ENCODE measurements at places on chromosomes 7 and 10.

- no peak for DNase-seq
Observed at GRCh38 chr7:133252506-133252857, 396 bp upstream of the EXOC4 start.

DNA sequence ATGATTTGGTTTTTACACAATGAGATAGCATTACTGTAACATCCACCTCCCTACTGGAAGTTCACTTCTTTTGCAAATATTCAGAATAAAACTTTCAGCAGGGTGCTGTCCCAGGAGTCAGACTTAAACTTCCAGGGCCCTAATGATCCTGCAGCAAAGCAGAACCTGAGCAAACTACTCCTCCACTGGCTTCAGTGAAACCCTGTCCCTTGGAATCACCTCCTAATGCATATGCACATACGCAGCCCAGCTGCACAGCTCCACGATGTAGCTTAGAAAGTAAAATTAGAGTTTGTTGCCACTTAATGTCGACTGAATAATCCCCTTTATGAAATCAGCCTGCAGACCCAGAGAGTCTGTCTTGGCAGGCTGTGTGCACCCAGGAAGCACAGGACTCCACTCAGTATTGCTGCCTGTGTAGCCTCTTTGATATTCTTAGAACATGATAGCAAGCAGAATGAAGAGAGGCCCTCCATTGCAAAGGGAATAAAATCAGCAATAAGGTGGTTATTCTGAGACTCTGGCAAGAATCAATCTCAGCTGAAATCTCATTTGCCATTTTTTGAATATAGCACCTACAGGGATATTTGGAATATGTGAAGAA is 1.6 kb downstream of the NPSR1 start:
- no peak for DNase-seq

- DNase-seq = no peak
Observed at GRCh38 chr7:74092964-74093471, 9.4 kb downstream of the LIMK1 start.

GRCh38 chr7:19368491-19368925 is 223.3 kb upstream of the FERD3L start:
- DNase-seq = no peak

DNA sequence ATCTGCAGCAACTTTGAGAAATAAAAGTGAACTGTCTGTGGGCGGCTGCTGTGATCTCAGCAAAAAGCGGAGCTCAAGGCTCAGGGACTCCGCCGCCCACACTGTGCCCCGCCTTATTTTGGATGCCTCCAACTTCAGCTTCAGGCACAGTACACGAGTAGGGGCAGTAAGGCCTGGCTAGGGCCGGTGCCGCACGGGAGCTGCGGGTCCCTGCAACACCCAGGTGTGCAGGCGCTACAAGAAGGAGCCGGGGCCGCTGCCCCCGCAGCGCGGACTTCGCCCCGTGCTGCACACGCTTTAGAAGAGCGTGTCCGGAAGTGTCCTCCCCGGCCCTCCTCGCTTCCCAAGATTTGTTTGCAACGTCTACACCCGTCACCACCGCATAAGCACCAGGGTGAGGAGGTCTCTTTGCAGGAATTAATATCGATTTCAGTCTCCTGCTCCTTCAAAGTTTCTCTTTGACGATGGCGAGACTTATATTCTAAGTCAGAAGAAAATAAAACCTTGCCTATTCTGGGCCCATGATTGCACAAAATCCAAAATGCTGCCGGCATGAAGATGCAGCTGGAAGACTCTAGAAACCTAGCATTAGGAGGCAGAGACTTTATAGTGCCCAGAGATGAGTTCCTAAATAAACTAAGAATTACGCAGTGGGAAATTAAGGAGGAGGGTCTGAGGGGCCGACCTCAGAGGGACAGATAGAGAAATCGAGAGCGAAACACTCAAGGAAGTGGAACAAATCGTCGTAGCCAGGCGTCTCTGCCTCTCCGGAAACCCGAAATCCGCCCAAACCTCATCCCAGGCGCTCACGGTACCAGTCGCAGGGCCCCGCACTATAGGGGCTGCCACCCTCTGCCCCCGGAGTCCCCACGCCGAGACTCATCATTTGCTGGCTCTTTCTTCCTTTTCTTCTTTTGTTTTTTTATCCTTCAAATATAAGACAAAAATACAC is 6.4 kb downstream of the VAX1 start:
- DNase-seq = no peak

DNA sequence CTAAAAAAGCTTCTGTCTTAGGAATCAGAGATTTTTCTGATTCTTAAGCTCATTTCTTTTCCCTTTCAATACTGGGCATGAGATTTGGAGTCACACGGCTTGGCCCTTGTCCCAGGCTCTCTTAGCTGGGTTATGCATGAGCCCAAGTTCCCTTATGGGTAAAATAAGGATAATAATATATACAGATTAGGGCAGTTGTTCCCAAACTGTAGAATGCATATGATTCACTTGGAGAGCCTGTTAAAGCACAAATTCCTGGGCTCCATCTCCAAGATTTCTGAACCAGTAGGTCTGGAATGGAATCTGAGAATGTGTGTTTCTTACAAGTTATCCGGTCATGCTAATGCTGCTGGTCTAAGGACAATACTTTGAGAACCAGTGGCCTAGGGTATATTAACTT is 154.0 kb downstream of the REEP3 start:
- DNase-seq = no peak

DNA sequence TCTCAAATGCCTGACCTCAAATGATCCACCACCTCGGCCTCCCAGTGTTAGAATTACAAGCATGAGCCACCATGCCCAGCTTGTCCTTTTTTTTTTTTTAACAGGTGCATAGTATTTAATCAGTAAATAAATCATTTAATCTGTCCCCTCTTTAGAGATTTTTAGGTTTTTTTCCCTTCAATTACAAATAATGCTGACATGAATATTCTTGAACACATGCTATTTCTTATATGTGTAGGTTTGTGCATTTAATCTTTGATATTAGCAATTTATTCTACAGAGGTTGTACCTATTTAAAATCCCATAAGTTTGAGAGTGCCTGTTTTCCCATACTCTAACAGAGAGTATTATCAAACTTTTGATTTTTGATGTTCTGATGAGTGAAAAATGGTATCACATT is 24.2 kb upstream of the ARMC3 start:
- no peak for DNase-seq

- DNase-seq = no peak
Observed at GRCh38 chr7:139727151-139727705, 50.6 kb downstream of the HIPK2 start.

DNA sequence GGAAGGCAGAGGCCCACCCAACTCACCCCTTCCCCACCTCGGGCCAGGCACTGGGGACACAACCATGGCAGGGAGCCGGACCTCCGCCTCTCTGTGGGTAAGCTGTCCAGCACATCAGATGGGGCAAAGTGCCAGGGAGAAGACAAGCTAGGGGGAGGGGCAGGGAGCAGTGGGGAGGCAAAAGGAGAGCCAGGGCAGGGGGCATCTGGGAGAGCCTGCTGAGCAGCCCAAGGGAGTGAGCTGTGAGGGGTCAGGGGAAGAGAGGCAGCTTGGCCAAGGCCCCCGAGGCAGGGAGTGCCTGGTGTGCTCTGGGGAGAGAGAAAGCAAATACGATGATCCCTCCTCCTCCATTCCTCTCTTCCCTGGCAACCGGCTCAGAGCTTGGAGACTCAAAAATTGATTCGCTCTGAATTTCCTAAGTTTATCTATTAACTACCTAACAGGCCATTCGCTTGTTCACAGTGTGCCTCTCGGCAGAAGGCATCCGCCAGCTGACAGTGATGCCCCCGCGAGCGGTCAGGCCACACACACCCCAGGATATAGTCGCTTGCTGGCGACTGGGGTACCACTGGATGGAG is 4.5 kb downstream of the CAMK2B start:
- DNase-seq = no peak

DNA sequence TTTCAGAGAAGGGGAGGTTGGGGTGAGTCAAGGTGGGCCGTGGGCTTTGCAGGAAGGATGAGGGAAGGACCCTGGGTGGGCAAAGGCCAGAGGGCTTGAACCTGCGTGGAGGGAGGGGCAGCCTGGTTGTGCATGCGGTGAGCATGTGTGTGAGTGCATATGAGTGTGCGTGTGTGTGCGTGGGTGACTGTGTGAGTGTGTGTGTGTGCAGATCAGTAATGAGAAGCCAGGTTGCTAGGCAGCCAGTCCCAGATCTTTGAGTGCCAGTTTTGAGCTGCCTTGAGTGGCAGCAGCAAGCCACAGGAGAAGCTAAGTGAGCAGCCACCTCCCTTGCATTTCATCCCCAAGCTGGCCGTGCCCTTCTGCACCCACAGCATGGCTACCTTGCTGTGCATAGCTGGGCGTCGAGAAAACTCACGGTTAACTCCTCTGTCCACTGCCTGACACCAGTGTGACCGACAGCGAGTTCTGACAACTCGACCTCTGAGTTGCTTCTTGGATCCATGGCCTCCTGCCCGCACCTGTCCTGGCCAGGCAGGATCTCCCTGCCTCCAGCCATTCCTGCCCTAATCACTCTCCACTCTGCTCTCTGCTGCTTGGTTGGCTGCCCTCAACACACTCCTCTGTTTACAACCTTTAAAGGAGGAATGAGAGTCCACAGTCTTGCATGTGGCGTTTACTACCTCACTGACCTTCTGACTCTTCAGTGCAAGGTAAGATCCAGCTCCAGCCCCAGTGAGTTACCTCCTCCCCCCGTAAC is 775.4 kb downstream of the TYW1 start:
- no peak for DNase-seq

DNA sequence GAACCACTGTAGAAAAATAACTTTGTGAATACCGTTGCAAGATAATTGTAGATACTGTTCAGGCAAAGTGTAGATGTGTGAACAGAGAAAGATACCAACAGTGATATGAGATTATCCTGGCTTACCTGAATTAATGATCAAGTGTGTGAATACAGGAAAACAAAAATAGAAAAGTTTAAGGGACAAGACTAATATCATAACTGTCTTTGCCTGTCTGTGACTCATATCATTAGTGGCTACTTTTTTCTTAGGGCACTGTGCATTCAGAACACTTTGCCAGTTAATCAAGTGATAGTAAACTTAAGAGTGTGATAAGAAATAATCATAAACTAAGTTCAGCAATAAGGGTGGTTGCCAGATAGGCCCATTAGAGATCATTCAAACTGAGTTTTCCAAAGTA is 323.0 kb upstream of the LRGUK start:
- DNase-seq = no peak

DNA sequence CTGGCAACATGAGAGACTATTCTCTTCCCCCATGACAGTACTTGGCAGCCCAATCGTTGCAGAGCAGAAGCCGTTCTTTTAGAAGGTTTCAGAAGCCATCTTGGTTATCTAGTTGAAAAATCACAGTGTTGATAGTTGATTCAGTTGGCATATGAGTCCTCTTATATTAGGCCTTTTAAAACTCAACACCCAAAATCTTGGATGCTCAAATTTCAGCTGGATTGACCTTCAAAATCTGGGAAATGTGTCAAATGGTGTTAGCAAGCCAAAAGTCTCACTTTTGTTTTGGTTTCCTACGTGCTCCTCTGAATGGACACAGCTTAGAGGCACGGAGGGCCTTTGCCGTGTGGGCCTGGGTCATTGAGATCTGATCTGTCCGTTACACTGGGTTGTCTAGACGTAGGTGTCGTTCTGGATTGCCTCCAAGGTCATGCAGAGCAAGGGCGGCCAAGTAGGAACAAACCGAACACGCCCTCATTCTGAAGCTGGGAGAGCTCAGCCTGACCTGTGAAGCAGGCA is 59.3 kb upstream of the BMPER start:
- no peak for DNase-seq

GRCh38 chr10:114030140-114030539 is 13.5 kb upstream of the ADRB1 start:
- DNase-seq = no peak

- no peak for DNase-seq
Observed at GRCh38 chr10:111087968-111088505, 11.2 kb downstream of the ADRA2A start.
